ENCODE measurements at places on chromosomes 16 and 17.

DNA sequence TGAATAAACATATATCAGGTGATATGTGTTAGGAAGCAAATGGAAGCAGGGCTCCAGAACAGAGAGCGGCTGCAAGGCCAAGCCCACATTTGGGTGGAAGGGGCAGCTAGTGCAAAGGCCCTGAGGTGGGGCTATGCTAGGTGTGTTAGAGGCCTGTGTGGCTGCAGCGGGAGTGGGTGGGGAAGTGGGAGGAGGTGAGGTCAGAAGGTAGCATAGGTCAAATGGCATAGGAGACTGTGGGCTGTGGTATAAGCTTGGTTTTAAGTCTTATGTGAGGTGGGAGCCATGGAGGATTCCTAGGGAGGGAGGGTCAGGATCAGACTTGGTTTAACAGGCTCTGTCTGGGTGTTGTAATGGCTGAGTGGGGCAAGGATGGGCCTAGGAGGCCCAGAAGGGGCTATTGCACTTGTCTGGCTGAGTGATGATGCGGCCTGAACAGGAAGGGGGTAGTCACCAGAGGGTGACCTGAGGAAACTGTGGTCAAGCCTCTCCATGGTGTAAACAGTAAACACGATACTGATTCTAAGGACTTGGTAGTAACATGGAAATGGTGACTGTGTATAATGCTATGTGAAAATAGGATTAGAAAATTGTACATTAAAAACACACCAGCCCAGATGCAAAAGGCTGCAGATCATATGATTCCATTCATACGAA is 31.1 kb downstream of the RAI1 start:
- ATAC-seq: peak; percentile 3

DNA sequence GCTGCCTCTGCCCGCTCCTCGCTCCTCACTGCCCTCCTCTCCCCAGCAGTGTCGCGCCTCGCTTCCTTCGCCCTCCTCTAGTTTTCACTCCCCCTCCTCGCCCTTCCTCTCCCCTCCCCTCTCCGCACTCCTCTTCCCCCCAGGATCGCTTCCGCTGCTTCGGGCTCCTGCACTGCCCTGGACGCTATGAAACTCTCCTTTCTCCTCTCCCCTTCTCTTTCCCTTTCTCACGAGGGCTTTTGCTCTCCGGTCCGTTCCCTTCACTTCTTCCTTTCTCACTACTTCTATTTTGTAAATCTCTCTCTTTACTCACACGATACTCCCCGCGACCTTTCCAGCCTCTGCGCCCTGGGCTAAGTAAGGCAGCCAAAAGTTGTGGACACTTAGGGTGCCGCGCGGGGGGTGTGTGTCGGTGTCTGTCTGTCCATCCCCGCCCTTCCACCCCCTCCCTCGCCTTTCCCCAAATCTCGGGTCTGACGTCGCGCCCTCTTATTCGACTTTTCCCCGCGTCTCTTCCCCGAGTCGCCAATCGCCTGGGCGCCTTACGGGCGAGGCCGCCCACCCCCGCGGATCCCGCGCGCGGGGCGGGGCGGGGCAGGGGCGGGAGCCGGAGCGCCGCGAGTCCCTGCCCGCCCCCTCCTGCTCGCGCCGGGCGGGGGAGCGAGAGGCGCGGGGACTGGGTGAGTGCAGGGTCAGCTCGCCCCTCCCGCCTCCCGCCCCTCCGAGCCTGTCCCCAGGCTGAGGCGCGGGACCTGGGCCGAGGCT is at the start of gene IRX3:
Gene IRX3 (minus strand): TSS at position 422 of the 765 bp plus-strand sequence. CDS start 737 bp downstream, outside the sequence.
- peak; percentile 85 for ATAC-seq

DNA sequence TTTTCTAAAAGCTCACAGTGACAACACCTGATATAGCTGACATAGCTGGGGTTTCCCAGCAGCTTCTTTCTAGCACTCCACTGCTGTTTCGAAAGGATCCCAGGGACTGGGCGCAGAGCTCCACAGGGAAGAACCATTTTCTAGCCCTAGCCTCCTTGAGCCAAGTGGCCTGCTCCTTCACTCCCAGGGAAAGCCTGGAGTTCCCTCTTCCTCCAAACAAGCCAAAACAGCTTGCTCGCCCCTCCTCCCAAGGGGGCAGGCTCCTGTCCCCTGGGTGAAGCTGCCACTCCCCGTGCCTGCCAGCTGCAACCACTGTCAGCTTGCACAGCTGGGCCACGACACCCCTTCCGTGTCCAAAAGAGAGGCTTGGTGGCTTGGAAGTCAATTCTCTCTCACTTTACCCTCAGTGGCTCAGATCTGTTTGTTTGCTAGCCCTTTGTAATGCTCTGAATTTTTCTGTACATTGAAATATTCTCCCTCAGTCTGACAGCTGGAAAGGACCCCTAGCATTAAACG is 59.8 kb downstream of the CYTH1 start:
- no peak for ATAC-seq

DNA sequence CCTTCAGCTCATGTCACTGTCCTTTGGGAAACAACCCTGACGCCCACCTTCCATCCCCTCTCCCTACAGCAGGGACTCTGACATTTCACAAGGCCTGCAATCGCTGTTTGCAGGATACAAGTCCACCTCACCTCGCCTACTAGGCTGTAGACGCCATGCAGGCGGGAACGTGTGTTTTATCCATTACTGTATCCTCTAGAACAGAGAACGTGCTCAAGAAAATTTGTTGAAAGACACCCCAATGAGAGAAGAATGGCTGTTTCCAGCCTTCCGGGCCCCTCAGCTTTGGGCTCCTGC is 1.5 kb upstream of the TTYH2 start:
- ATAC-seq: no peak

DNA sequence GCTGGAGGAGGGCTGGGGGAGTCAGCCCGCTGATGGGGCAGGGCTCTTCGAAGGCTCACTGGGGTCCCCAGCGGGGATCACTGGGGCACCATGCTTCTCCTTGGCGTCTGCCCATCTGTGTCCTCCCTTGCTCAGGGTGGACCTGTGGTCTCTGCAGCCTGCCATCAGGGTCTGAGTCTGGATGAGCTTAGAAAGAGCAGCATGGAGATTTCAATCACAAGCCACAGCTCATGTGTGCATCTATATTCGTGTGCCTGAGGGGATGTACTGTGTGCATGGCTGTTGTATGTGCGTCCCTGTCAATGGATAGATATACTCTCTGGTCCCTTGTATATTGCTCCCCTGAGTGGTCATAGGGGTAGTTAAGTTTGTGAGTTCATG is 126.6 kb upstream of the SDK2 start:
- ATAC-seq: peak; percentile 42

DNA sequence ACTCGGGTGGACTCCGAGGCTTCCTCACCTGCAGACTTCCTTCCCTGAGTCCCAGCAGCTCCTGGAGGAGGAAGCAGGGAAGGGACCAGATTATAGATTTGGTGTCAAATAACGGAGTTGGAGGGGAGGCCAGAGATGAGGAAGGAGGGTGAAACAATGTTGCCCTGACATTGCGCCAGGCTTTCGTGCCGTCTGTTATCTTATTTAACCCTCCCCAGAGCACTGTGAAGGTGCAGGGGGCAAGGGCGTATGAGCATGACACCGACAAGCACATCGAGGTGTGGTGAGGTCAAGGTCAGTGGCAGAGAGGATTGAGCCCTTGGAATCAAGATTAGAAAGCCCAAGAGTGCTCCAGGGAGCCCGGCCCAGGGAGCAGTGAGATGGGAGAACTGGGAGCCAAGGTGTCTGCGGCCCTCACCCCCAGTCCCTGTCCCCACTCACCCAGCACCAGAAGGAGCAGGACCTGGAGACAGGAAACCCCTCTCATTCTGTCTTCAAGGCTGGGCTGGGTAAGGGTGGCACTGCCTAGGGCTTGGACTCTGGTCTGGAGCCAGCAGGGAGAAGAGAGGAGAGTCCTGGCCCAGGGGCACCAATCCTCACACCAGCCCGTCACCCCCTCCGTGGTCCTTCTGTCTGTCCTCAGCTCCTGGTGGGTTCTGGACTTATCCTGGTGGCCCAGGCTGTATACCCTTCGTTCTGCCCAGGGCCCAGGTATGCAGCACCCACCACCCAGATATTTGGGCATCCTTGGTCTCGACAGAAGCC is 1.1 kb downstream of the PRSS33 start:
- no peak for ATAC-seq
